ENCODE measurements at places on chromosomes 5 and 9. TPM values are rescaled to one million over a fixed set of nuclear protein-coding genes. Genes with fewer than 3 reads are reported as not detected.

Gene RANBP17
- polyA plus RNA-seq, result 5.8 TPM

GRCh38 chr9:114317665-114318357 is 5.1 kb upstream of the ORM1 start:
- DNase-seq, result no peak

DNA sequence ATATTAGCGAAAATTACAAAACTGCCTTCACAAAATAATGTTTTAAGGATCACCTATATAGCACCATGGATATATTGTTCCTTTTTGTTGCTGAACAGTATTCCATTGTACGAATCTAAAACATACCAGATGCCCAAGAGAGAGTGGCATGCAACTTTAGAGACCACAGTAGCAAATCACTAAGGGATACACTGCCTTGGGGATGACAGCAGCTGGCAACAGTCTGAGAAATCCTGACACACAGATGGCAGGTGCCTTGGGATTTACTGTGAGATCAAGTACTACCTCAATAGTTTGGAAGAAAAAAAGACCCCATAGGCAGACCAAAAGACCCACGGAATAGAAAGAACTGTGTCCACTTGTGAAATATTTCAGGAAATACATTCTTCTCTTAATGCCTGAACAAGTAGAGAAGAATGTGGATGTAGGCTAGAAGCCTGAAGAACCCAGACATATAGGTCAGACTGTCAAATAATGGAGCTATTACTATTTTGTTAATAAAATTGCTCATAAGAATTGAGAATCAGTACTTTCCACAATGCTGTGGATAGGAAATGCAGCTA is 53.4 kb downstream of the PLPP1 start:
- no peak for DNase-seq

- DNase-seq, result no peak
Measured at GRCh38 chr5:141637123-141637766, 448 bp downstream of the RELL2 start.

DNA sequence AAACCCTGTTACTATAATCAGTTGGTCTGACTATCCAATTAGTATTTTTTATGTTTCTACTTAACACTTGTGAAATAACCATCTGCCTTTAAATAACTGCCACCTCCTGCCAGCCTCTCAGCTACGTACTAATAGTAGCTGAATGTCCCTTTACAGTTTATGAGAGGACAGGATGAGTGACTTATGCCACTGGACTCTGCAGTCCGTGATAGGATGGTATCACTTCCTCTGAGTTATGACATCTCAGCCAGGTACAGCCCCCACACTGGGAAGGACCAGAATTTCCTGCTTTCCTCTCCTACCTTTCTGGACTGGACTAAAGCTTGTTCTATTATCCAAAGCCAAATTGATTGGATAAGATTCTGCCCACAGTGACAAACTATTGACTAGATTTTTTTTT is 102.9 kb downstream of the ZFAND5 start:
- DNase-seq, result no peak

GRCh38 chr9:69905286-69905685 is 84.7 kb downstream of the CFAP95 start:
- no peak for DNase-seq

DNA sequence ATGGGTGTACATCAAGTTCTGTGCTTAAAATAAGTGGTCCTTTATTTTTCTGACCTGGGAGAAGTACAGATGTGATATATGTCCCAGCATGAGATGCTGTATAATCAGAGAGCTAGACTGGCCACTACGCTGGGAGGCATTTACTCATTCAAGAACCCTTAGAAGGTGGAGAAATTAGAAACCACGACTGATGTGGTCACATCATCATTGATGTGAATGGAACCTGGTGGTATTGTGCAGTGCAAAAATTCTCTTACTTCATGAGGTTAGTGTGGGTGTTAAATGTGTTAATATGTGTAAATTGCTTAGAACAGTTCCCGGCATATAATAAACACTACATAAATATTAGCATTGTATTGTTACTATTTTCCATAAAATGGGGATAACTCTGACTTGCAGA is 69.5 kb upstream of the CKMT2 start:
- DNase-seq, result no peak

Gene IL33
- polyA plus RNA-seq, result 16.4 TPM

GRCh38 chr5:68406767-68407241 is 191.2 kb downstream of the PIK3R1 start:
- peak; percentile 33 for DNase-seq

Gene MYORG
- 60.9 TPM for polyA plus RNA-seq

Gene SCGB3A2
- not detected for polyA plus RNA-seq

DNA sequence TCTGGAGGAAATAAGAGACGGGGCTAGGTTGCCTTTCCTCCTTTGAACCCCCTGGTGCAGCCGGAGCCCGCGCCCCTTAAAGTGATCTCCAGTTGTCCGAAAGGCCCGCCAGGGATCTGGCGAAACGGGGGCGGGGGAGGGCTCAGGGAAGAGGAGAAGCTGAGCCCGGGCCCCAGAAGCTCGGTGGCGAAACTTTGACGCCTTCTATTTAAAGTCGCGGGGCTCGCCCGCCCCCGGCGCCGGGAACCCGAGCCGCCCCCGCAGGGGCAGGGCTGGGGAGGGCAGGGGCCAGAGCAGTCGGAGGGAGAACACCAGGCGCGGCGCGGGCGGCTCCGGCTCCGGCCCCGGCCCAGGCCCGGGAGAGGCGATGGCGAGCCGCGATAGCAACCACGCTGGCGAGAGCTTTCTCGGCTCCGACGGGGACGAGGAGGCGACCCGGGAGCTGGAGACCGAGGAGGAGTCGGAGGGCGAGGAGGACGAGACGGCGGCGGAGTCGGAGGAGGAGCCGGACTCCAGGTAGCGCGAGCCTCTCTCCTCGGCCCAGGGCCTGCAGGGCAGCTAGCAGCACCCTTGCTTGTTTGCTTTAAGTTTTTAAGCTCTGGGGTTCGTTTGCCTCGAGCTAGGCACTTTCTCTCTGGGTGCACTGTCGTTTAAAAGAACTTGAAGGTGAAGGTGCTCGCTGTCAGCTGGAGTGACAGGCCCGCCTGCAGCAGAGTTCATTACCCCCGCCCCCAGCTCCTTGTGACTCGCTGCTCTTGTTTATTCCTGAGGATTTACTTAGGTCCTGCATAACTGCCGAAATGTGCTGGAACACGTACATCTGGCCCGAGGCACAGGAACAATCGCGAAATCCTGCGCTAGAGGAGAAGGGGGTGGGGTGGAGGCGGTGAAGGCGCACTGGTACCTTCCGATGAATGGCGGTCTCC is at the start of gene CMYA5:
Gene CMYA5 (plus strand): TSS at position 296 of the 926 bp plus-strand sequence. CDS start 72 bp downstream, at position 368.
- DNase-seq, result peak; percentile 57

Gene PCDHGB1
- polyA plus RNA-seq, result 0.52 TPM

DNA sequence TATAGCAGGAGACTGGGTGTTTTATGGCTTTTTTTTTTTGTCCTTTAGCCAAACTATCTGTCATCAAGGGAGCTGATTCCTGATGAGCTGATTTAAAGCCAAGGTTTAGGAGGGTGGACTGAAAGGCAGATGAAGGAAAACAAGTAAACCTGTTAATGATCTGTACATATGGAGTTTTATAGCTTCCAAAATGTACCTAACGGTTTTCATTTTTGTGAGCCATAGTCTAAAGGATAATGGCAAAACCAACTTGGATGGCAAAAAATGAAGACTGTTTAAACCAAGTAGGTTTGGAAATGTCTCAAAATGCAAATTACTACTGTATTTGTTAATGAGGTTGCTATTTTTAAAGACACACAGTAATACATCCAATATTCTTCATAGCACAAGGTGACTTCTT is 281.5 kb downstream of the YTHDC2 start:
- no peak for DNase-seq

- no peak for DNase-seq
Measured at GRCh38 chr9:125971050-125971449, 223.9 kb downstream of the PBX3 start.

- DNase-seq, result no peak
Measured at GRCh38 chr5:145316282-145316681, 518.9 kb downstream of the PRELID2 start.

Gene FOXD4
- 0.42 TPM for polyA plus RNA-seq

DNA sequence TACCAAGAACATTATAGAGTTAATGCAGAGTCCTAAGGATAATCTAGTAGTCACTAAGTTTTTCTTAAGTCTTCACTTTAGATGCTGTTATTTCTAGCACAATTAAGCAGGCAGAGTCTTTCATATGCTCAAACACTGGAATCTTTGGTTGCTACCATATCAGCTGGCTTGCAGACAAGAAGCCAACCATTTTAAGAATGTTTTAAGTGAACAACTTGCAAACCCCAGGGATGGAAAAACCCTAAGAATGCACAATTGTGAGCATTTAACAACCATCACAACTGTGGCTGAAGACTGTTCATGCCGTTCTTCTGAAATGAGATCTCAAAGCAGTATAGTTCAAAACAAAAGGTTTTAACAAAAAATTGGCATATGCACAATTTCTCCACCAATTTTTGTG is 55.1 kb downstream of the CSNK1A1 start:
- no peak for DNase-seq

Gene GABRA6
- polyA plus RNA-seq, result not detected

- DNase-seq, result no peak
Measured at GRCh38 chr5:79513308-79513703, 628 bp downstream of the HOMER1 start.
